ENCODE measurements at places on chromosomes 1 and 21.

DNA sequence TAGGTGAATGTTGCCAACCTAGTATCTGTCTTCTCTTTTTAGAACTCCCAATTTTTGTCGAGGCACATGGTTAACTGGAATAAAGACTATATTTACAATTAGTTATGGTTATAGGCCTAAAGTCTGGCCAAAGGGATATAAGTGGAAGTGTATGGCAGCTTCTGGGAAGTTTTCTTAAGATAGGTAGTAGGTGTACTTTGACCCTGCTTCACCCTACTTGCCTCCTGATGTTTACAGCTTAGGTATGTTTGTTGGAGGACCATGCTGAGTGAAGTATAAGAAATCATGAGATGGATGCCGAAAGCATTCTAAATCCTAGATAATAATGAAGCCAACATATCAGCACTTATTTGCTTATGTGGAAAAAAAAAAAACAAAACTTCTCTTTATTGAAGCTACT is 272.1 kb downstream of the S1PR1 start:
- DNase-seq, result no peak

GRCh38 chr1:69319287-69319686 is 248.4 kb upstream of the LRRC7 start:
- no peak for DNase-seq

GRCh38 chr1:18651713-18652112 is 21.1 kb downstream of the PAX7 start:
- DNase-seq, result no peak

- no peak for DNase-seq
These were observed 20.4 kb downstream of the LEPR start for GRCh38 chr1:65440915-65441314.

GRCh38 chr1:161721738-161722343 is 497 bp downstream of the FCRLB start:
- no peak for DNase-seq

GRCh38 chr1:46474570-46474969 is 15.1 kb upstream of the DMBX1 start:
- DNase-seq, result no peak

- DNase-seq, result no peak
These were observed 19.5 kb upstream of the PSMB2 start for GRCh38 chr1:35660581-35661473.
